ENCODE measurements at places on chromosomes 11 and 22.

DNA sequence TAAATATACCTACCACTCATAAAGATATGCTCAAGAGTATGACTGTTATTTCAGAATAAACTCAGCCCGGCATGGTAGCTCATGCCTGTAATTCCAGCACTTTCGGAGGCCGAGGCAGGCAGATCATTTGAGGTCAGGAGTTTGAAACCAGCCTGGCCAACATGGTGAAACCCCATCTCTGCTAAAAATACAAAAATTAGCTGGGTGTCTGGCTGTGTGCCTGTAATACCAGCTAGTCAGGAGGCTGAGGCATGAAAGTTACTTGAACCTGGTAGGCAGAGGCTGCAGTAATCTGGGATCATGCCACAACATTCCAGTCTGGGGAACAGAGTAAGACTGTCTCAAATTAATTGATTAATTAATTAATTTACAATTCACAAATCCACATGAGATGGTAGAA, 208.2 kb upstream of the PDGFD start:
- no peak for DNase-seq

GRCh38 chr22:33470456-33470855, 412.3 kb upstream of the SYN3 start:
- no peak for DNase-seq

GRCh38 chr22:22157348-22157725, 87.2 kb upstream of the VPREB1 start:
- DNase-seq: no peak

DNA sequence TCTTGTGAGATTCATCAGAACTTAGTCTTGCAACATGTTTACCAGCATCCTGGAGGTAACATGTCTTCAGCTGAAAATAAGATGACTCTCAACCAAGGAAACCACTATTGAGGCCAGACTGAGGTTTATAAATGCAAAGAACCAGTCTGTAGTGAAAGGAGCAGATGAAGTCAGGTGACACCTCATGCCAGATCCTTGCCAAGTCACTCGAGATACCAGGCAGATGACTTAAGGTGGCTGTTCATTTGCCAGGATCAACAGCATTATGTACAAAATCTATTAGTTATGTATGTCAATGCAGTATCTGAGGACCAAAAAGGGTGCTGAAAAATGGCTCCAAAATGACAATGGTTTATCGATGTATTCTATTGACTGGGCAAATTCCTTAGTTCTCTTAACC, 100.0 kb upstream of the SOX6 start:
- peak; percentile 23 for DNase-seq

- DNase-seq: no peak
Measured at GRCh38 chr11:14784230-14784629, 107.8 kb downstream of the CYP2R1 start.
